HFFc6 (cell line): ENCODE measurements at places on chromosomes 6 and 20. TPM values are rescaled to one million over a fixed set of nuclear protein-coding genes. Genes with fewer than 3 reads are reported as not detected.

GRCh38 chr6:129683601-129684322, 26.2 kb downstream of the ARHGAP18 start:
- DNase-seq = peak; percentile 98

DNA sequence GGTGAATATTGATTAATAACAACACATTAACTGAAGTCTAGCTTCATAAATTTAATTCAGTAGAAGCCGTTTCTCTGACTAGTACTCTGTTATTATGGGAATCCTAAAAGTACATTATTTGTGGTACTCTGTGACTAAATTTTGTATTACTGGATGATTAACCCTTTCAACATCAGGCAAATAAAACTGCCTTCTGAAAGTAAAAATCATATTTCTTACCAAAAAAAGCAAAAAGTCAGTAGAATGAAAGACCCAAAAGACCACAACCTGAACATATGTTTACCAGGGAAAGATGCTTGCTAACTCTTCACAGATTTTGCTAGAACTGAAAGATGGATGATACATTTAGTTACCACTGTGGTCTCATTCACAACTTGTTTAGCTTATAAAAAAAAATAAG, 73.2 kb downstream of the AHI1 start:
- no peak for DNase-seq

The ARMH2 gene
- total RNA-seq = not detected in 3 replicates

GRCh38 chr6:118660218-118660569, 8.8 kb upstream of the CEP85L start:
- no peak for DNase-seq

GRCh38 chr6:159461998-159462397, 231.0 kb downstream of the SOD2 start:
- no peak for DNase-seq

The GNMT gene
- 0.16 to 0.27 TPM in 2 of 3 replicates, not detected in the other for total RNA-seq

DNA sequence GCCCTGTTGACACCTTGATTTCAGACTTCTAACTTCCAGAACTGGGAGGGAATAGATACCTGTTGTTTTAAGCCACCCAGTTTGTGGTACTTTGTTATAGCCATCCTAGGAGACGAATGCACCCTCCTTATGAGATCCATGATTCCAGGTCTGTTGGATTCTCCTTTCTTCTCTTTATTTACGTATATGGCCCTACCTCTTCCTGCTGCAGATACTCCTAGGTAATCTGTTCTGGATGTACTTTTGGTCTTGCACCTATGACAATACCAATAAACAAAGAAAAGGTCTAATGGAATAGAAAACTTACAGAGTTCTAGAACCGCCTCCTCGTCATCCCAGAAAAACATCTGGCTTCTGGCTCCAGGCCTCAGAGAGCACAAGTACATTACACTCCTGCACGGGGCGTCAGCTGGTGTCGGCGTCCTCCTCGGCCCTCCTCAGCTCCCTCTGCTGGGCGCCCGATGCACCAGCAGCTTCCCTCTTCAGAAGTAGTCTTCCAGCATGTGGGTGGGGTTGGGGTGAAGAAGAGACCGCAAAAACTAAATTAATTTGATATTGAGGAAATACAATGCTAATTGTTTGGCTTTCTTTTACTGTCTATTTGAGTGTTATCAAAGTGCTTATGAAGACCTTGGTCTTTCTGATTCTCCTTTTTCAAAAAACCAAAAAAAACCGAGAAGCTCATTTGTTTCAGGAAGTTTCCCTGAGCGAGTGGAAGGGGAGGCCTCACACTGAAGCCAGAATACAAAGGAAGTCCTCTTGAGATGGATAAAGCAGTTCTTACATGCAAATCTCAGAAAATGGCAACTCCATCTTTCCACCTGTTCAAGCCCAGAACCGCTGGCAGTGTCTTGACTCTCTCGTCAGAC, 9.7 kb upstream of the ATXN1 start:
- DNase-seq = peak; percentile 74

The MAP3K5 gene
- total RNA-seq = 11.2 to 19.7 TPM (median 11.6 TPM) in 3 replicates
